ENCODE measurements at places on chromosomes 2 and 18.
A peak's percentile ranks its signal among the peaks of the same experiment; 100 is the strongest.

DNA sequence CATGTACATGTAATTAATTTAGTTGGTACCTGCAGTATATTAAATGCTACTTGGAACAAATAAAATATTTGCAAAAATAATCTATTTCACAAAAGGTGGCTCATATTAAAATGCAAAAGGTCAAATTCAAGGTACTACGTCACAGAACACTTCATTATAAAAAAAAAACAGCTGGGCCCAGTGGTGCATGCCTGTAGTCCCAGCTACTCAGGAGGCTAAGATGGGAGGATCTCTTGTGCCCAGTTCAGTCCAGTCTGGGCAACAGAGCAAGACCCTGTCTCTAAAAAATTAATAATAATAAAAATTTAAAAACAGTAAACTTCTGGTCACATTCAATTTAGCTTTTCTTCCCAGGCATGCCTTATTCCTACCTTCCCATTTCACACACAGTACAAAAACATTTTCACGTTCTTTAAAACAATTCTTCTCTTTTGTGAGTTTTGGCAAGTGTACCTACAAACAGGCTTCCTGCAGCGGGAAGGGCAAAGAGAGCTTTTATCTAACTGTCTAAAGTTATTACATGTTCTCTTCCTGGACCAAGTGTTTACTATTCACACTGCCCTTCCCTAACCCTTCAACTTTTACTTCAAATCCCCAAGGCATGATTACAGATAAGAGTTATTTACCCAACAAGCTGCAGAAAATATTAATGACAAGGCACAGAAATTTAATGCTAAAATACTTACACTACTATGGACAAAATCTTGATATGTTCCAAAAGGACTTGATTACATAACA is 10.7 kb downstream of the BAZ2B start:
- no peak for DNase-seq

DNA sequence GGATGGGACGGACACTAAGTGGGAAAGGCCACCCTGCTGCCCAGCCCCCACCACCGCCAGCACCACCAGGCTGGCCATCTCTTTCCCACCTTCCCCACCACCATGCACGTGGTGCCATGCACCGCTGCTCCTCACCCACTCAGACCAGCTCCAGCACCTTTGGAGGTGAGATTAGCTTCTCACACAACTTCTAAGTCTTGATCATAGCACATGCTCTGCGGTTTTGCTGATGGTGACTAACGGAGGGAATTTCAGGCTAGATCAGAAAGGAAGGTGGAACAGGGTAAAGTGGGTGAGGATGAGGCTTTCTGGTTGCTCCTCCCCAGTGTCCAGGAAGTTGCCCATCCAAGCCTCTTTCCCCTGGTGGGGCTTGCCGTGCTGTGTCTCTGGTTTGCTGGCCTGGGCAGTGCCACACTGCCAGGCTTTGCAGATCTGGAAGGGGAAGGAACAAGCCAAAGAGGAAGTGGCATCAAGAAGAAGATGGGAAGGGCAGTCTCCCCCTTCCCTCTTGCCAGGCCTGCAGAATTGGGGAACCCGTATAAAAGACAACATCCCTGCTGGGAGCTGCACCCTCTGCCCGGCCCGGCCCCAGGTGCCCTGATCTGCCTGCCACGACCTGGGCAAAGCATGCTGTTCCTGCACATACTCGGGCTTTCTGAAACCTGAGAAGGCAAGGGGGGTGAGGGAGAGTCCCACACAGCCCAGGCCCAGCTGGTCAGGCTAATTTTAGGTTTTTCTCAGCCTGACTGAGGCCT is 44.3 kb upstream of the CAB39 start:
- peak; percentile 54 for DNase-seq

GRCh38 chr2:28415010-28415409 is 22.4 kb downstream of the FOSL2 start:
- no peak for DNase-seq

DNA sequence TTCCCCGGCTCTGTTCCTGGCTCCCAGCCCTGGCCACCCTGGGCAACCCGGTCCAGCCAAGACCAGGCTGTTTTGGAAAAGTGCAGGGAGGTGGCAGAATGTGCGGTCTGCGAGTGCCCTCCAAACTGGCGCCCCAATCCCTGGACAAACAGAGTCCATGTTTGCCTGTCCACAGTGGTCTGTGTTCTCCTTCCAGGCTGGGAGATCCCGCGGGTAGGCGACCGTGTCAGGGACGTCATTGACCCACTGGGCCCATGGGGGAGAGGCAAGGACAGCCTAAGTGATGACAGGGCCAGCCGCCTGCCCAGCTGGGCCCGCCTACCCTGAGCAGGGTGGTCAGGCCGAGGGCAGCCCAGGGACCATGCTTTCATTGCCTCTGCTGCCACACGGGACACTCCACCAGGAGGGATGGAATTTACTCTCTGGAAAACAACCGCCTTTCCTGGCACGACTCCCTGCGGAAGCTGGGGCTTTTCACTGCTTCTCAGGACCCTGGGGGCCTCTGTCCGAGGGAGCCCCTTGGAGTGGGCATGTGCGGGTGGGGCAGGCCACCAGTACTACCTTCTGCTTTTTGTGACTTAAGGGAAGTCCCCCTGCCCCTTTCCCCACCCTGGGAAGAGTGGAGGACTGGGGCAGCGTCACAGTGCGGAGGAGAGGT is 20.1 kb downstream of the CYP26B1 start:
- DNase-seq, result no peak

DNA sequence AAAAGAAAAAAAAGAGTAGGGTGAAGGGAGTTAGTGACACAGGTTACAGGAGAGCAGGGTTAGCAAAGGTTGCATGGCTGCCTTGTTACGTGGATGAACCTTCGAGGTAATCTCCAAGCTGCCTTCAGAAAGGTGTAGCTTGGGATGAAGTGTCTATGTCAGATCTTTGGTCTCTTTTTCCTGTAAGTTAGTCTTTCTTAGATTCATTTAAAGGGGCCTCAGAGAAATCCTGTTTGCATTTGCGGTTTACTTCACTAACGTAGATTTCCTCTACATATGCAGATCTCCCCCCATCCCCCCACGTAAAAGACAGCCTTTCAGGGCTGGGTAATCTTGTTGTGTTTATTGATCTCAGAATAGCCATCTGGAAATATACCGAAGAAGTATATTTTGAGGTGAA is 83.7 kb downstream of the MTA3 start:
- DNase-seq, result no peak

DNA sequence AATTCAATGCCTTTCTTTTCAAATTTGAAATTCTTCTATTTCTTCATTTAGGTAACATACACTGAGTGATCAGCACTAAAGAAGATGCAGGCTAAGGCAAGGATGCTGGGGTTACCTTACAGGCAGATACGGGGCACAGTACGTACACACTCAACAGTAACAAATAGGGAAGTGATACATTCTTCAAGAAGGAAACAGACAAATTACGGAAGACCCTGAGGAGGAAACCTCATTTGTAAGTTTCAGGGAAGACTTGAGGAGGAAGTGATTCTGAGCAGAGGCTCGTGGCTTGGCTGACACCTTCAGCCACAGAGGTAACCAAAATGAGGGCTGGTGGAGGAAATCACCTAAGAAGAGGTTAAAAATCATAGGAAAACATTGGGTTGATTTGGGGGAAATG is 1108.3 kb upstream of the KLHL29 start:
- no peak for DNase-seq

DNA sequence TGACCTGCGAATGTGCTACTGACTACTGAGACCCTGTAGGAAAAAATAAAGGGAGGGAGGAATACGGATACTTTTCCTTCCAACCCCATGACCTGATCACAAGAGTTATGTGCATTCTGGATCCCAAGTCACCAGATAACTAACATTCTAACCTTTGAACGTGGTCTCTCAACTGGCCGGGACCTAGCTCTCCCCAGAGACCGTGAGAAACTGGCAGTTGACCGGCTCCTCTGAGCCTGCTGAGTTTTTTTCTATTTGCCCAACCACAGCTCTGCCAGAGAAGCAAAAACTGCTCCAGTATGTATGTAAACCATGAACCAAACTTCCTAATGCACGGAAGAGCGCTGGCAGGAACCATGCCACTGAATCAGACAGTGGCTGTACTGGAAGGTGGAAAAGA is 47.5 kb upstream of the PTMA start:
- DNase-seq, result no peak

GRCh38 chr2:138059487-138060300 is 95.4 kb downstream of the HNMT start:
- DNase-seq, result no peak

GRCh38 chr2:135798762-135799161 is 38.2 kb downstream of the LCT start:
- DNase-seq, result no peak

- no peak for DNase-seq
Observed at GRCh38 chr2:179307616-179308371, 43.2 kb upstream of the SESTD1 start.

DNA sequence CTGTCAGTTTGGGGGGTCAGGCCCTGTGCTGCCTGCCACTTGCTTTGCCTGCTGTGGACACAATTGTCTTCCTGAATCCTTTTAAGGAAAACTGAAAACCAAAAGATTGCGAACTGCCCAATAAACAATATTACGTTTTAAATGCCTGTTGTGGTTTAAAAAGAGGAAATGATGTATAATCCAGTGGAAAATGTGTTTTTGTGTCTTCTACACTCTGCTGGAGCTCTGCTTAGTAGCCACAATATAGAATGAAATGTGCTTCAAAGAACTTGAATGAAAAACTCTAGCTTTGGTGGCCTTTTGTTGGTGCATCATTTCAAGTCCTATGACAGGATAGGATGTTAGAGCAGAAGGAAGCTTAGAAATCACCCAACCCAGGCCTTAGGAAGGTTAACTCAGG is 23.2 kb upstream of the CABYR start:
- DNase-seq, result no peak

DNA sequence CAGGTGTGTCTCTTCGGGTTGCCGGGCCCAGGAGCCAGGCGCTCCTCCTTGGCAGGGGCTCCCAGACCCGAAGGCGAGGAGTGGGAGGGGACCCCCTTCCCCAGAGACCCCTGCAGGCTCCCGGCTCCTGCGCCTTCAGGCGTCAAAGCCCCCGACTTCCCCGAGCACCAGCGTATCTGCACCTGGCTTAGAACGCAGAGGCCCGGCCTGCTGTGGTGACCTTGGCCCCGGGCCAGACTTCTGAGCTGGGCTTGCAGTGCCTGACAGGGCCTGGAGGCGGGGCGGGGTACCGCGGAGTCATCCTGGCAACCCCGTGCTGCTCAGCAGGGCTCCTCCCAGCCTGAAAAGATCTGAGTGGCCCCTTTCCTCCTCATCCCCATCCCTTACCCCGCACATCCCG is 27.0 kb downstream of the SKA1 start:
- no peak for DNase-seq

DNA sequence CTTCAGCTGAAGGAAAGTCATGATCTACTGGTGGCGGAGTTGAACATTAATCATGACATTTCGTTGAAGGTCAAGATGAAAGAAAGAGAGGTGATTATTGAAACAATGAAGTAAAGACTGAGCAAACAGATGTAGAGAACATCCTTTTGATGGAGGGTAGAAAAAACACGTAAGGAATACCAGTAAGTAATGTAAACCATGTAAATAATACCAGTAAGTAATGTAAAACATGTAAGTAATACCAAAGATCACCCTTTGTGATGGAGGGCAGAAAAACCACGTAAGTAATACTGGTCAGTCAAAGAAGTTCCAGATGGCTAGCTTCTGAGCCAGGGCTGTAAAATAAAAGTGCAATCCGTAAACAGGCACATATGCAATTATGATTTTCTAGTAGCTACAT is 1387.7 kb downstream of the SUCLG1 start:
- DNase-seq, result no peak

DNA sequence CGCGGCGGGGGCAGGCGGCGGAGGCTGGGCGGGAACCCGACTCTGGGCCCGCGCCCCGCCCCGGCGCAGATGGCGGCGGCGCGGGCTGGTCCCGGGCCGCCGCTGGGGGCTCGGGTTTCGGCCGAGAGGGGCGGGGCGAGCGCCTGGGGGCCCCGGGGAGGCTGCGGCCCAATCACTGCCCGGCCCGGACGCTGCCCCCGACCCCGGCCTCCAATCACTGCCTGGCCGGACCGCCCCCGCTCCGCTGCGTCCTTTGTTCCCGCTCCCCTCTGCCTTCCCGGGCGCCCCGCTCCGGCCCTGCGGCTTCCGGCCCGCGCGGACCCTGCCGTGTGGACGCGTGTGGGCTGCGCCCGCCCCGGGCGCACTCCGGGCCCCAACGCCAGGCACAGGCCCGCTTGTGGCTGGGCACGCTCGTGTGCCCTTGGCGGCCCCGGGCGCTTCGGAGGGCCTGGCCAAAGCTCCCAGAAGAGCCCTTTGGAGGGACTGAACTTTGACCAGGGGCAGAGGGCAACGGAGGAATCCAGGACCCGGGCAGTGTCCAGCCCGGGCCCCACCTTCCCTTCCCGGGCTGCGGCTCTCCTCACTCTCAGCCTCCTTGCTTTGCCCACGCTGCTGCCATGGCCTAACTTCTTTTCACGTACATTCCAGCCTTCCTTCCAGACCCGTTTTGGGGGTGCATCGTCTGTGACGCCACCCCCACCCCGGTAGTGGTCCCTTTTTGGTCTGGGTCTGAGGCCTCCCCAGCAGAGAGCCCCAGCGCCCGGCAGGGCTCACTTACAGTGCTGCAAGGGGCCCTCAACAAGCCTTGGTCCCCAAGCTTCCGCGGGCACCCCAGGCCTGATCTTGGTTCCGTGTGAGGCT is 27.1 kb upstream of the PTMA start:
- DNase-seq, result peak; percentile 98

GRCh38 chr2:146135245-146135644 is 1615.3 kb upstream of the ZEB2 start:
- DNase-seq, result no peak

DNA sequence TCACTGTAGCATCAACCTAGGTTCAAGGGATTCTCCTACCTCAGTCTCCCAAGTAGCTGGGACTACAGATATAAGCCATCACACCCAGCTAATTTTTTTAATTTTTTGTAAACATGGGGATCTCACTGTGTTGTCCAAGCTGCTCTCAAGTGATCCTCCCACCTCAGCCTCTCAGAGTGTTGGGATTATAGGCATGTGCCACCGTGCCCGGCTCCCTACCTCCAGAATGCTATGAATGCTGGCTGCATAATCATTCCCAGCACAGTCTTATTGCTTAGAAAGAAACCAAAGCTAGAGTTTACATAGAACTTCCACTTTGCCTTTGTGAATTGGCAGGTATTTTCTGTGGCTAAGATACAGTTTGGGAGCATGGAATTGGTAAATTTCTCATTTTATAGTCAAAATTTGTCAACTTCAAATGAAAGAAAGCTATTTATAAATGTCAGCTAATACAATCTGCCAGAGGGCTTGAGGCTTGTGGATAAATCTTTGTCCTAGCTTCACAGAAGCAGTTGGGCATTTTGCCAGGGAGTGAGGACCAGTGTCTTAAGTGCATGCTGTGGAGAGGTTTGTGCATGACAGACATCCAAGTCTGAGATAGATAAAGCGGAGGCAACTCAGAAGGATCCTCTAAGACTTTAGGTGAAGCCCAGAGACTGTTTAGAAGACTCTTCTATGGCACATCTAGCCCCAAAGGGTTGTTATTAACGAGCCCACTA is 175.4 kb downstream of the ANTXR1 start:
- no peak for DNase-seq

- DNase-seq, result no peak
Observed at GRCh38 chr2:112154246-112155117, 16.3 kb downstream of the FBLN7 start.

DNA sequence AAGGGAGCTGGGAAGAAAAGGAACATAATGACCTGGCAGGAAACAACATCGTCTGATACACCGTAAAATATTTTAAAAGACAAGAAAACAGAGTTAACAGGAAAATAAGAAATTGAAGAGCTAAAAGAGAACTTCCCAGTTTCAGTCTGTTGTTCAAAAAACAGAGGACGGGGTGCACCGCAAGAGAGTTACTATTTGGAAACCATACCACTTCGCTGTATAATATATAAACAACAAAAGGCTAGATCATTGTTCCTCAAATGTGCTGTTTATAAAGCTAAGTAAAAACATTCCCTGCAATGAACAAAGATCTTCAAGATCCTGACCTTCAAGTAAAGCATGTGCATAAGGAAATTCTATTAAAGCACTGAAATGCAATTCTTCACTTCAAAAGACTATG is 2.1 kb downstream of the PPP3R1 start:
- DNase-seq, result no peak

Data from GM20000 (cell line).